Glutamatergic neuron (in vitro differentiated cells): ENCODE measurements at places on chromosomes 7 and 10. TPM values are rescaled to one million over a fixed set of nuclear protein-coding genes. Genes with fewer than 3 reads are reported as not detected.

The PVRIG gene
- total RNA-seq = not detected

The SLC26A5 gene
- total RNA-seq = not detected

The EVX1 gene
- 7.1 TPM for total RNA-seq

The NKX1-2 gene
- 0.59 TPM for total RNA-seq

The CTAGE4 gene
- total RNA-seq = 0.17 TPM

The NPTX2 gene
- 81.2 TPM for total RNA-seq

The SMKR1 gene
- 0.98 TPM for total RNA-seq

GRCh38 chr7:159143780-159144757, 598 bp downstream of the VIPR2 start:
- peak; percentile 73 for DNase-seq

- no peak for DNase-seq
Measured at GRCh38 chr10:85448716-85449115, 917.9 kb downstream of the GRID1 start.

DNA sequence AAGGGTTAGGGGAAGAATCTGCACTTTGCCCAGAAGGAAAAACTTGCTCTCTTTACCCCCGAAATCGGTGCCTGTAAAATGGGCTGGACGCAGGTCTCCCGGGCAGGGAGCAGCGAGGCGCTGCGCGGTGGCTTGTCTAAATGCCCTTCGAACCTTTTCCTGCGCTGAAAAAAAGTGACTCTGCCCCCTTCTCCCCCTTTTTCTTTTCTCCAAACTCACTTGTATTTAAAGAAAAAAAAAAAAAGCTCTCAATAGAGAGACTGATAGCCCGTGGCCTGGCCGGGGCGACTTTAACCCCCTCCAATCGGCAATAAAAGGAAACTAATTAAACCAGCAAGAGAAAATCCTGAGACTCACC, 286 bp downstream of the SP8 start:
- no peak for DNase-seq

DNA sequence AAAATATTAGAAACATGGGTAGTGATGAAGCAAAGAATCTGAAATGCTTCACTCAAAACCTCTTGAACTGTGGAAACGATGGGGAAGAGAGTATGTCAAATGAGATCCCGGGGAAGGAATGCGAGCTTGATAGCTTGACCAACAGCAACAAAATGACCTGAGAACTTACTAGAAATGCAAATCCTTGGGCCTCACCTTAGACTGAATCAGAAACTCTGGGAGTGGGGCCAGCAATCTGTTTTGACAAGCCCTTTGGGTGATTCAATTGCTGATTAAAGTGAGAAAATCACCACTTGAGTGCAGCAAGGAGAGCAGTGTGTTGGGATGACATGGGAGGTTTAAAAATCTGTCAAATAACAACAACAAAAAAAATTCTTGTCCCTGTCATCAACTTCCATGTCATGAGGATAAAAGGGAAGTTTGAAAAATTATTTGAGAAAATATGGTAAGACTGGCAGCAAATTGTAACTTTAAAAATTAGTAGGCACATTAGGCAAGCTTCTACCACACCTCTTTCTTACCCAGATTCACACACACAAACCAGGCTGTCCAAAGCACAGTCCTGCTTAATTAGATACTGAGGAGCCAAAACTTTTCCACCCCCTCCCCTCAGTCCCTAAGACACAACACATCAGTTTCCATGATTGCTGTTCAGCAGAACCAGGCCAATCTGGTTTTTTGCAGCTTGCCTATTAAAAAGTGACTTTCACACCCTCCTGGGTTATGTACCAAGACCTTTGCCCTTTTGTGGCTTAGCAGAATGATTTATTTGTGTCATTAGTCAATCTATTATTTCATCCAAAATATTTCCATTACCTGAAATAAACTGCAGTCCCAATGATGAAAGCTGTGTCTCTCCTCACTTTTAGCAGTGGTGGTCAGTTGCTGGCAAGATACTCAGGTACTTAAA, 15.6 kb downstream of the CALCR start:
- DNase-seq = no peak

- no peak for DNase-seq
Measured at GRCh38 chr10:124340033-124340760, 78.5 kb downstream of the OAT start.

GRCh38 chr10:123287594-123288247, 133.5 kb downstream of the BUB3 start:
- no peak for DNase-seq

DNA sequence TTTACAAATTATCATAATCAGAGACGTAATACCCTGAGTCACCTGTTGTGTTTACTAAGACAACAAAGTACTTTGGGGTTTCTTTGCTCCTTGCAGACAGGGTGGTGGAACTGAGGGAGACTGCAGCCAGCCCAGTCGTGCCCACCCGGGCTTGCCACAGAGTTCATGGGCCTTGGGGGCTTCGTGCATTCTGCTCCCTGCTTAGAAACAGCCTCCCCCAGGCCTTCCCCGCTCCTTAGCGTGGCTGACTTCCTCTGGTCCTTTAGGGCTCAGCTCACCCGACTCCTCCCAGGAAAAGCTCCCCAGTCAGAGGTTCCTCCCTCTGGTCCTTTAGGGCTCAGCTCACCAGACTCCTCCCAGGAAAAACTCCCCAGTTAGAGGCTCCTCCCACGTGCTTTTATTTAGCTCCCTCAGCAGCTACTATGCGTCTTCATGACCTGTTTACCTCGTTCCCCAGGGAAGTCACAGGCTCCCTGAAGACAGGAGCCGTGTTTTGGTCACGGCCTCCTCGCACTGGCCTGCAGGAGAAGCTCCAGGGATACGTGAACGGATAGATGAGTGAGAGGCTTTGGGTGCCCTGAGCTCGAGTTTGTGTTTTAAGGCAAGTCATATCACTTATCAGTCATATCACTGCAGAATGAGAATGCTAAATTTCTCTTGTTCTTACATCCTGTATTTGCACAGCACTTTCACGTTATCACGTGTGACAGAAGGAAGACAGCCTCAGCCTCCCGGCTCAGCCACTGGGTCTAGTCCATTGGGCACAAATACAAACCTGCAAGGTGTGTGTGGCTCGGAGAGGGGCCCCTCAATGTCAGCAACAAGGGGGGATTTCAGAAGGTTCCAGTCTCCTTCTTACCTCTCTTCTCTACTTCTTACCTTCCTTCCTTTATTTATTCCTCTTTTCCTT, 52.7 kb upstream of the VIPR2 start:
- no peak for DNase-seq

- no peak for DNase-seq
Measured at GRCh38 chr10:77932016-77932715, 5.6 kb upstream of the DLG5 start.

GRCh38 chr7:121541457-121541856, 145.3 kb upstream of the FAM3C start:
- no peak for DNase-seq

- peak; percentile 46 for DNase-seq
Measured at GRCh38 chr7:27169658-27170425, 4.3 kb downstream of the HOXA10 start.

DNA sequence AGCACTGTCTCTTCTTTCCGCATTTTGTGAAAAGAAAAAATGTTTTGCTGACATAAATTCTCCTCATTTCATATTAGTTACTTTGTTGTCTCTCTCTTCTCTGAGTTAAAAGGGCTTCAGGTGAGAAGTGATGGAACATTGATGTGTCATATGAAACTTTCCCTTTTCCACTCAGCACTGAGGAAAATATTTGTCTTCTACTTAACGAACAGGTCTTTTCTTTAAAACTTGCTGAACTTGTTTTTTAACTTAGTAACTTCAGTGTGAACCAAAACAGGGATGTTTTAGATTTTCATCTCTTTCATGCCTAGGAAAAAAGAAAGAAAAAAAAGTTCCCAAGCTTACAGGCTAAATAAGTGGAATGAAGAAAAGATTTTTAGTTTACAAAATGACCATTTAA, 19.0 kb upstream of the TSPAN12 start:
- DNase-seq = no peak

GRCh38 chr10:30443049-30443448, 9.1 kb downstream of the MAP3K8 start:
- no peak for DNase-seq

DNA sequence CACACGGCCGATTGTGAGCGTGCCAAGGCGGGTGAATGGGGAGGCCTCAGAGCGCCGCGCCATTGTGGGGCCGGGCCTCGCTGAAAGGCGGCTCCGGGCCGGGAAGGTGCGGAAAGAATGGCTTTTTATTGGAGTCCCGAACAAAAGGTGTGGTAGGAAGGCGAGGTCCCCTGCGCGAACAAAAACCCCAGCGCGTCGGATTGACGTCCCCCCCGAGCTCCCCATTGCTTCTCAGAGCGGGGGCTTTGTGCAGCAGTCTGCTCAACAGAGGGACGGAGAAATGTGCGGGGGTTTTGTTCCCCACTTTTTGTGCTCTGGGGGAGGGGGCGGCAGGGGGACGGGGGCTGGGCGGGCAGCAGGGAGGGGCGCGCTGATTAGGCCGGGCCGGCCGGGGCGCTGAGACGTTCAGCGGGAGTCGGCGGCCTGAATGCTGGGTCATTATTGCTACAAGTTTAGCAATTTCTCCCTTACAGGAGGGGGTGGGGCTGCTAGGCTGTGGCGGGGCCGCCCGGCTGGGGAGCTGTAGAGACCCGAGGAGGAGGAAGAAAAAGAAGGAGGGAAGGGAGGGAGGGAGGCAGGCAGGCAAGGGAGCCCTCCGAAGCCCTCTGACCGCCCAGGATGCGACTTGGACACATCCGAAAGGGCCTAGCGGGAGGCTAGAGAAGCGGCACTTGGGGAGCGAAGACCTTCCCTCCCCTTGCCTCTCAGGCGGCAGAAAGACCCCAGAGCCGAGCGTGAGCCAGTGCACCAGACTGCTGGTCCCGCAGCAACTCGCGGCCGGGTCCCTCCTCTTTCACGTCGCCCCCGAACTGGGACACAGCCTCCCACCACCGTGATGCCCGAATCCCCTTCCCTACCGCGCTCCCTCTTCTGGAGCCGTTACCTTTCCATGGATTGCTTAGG, 4.6 kb downstream of the NKX2-3 start:
- peak; percentile 51 for DNase-seq

DNA sequence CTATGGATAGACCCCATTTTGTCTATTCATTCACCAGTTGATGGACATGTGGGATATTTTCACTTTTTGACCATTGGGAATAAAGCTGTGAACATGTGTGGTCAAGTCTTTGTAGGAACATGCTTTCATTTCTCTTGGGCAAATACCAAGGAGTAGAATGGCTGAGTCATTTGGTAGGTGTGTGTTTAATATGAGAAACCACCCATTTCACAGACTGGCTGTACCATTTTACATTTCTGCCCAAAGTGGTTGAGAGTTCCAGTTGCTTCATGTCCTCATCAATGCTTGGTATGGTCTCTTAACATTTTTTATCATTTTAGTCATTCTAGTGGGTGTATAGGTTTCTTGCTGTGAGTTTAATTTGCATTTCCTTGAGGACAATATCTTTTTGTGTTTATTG, 124.9 kb upstream of the RHEB start:
- DNase-seq = no peak

DNA sequence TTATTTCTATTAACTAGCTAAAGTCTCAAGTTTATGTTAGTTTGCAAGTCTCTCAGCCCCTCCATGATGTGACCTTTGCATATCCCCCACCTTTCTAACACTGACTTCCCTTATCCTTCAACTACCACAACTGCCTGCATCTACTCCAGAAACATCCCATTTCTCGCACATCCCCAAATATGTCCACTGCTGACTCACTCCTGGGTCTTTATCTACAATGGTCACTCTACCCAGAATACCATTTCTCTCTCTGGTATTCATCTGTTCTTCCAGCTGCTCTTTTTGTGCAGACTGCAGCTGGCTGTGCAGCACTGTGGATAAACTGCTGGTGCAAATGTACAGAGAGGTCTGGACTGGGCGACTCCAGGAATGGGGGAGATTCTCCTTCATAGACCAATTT, 32.7 kb upstream of the PRSS1 start:
- no peak for DNase-seq

- DNase-seq = no peak
Measured at GRCh38 chr7:158952776-158953175, 96.4 kb downstream of the DYNC2I1 start.

- no peak for DNase-seq
Measured at GRCh38 chr10:33623669-33624068, 289.2 kb upstream of the NRP1 start.

GRCh38 chr7:82985144-82985802, 177.4 kb downstream of the PCLO start:
- no peak for DNase-seq

- DNase-seq = no peak
Measured at GRCh38 chr10:58439632-58440364, 54.6 kb downstream of the TFAM start.

DNA sequence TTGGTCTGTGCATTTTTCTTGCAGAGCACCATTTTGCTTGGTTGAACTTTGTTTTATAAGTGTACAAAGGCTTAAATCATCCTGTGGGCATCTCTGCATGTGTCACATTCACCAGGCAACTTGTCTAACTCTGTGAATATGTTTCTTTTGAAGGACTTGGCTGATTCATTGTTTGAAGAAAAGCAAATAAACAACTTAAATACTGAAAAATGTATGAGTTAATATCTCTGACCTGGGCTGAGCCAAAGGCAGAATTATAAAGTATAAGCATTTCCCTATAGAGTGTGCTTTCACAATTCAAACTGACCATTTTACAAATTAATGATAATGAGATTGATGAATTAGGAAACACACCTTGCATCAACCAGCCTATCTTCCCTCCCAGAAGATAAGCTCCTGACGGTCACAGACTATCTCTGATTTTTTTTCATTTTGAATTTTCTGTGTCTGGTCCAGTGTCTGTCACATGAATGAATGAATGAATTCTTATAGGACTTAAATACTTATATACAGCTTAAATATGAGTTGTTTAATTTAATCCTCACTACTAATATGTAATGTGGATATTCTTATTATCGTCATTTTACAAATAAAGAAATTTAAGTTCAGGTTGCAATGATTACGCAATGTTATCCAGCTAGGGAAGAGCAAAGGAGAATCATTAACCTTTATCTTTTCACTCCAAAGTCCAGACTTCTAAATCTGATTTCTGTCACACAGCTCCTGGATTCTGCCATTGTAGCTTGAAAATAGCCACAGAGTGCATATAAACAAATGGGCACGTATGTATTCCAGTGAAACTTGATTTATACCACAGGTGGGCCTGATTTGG, 182.0 kb upstream of the PHYHIPL start:
- no peak for DNase-seq
